ENCODE measurements at places on chromosomes 3 and 15.
A peak's percentile ranks its signal among the peaks of the same experiment; 100 is the strongest.

DNA sequence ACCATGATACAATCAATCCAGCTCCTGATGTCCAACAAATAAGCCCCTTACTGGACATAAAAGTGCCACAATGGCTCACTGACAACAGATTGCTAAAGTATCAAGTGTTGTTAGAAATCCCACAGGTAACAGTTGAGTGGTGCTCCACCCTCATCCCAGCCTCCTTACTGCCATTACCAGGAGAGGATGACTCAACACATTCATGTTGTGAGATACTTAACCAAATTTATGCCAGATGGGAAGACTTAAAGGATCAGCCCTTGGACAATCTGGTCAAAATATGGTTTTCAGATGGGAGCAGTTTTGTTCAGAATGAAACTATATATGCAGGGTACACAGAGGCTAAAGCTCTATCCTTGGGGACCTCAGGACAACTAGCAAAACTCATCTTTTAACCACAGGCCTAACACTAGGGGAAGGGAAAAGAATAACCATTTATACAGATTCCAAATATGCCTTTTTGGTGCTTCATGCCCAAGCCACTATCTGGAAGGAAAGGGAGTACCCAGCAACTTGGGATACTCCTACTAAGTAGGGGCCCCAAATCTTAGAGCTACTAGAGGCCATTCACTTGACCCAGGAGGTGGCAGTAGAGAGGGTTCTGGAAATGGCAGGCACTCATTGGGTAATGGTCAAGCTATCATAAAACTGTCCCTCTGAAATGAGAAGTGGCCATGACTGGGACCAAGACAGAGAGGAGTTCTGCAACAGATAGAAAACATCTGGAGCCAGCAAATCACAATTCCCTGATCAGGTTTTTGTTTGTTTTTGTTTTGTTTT lies 6.9 kb upstream of the ZNF662 start:
- peak; percentile 27 for DNase-seq

DNA sequence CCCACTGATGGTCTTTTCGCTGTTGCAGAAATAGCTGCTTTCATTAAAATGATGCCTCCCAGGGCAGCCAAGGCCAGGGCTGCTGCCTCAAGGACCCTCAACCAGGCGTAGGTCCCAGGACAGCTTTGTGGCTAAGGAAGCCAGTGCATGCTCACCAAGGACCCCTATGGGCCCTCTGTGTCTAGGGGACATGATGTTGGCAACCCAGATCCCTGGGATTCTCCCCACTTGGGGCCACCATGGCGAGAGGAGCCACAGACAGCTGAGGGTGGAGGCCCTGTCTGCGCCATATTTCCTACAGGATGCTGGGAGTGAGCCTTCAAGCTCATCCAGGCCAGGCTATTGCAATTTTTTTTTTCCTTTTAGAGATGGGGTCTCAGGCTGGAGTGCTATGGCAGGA lies 137.2 kb downstream of the CHSY1 start:
- no peak for DNase-seq

DNA sequence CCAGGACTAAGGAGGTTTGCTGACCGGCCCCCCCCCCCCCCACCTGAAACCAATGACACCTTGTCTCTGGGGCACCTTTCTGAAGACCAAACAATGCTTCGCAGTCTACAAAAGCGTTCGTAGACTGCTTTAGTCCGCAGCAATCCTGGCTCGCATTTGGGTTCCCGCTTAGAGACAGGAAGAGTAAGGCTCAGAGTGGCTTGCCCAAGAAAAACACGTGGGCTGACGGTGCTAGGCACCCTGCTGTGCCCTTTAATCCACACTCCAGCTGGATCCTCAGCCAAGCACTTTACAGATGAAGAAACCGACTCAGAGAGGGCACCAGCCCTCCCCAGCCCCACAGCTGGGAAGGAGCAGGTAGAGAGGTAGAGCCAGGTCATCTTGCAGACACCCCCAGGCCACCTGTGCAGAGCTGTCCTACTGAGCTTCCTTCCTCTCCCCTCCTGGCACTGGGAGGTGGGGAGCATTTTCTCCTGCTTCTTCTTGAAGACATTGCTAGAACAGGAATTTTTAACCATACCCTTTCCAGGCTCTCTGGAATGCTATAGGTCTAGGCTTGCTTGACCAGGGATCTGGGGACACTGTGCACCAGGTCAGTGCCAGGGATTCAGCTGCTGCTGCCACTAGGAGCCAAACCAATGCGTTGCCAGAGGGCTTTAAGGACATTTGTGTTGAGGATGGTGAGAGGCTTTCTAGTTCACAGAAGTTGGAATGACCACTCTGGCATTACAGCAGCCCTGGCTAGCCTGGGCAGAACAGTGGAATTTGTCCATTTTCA lies 1.0 kb upstream of the KLF15 start:
- DNase-seq = no peak

GRCh38 chr3:132569580-132569979 lies 27.5 kb upstream of the ACKR4 start:
- DNase-seq = no peak

- no peak for DNase-seq
Observed at GRCh38 chr3:73549051-73549600, 75.6 kb downstream of the PDZRN3 start.

DNA sequence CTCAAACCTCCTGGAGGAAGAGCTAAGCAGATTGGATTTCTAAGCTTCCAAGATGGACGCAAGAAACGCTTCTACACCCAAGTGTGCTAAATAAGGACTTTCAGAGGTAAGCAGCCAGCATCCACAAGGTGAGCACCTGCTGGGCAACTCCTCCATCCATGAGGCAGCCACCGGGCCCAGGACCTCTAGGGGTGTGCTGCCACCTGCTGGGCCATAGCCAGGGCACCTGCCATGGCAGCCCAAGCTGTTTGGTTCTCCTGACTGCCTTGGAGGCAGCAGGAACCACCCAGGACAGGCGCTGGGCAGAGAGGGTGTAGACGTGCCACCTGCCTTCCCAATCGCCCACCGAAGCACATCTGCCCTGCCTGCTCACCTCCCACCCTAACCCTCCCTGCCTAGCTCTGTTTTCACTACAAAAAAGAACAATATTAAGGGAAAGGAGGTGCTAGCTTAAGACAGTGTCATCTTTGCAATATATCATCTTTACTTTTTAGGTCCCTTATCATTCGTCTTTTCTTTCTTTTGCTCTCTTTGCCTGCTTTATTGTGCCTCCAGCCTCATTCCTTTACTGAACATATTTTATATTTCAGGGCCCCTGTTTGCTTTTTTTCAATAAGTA lies 12.9 kb downstream of the C15orf62 start:
- DNase-seq = peak; percentile 65

DNA sequence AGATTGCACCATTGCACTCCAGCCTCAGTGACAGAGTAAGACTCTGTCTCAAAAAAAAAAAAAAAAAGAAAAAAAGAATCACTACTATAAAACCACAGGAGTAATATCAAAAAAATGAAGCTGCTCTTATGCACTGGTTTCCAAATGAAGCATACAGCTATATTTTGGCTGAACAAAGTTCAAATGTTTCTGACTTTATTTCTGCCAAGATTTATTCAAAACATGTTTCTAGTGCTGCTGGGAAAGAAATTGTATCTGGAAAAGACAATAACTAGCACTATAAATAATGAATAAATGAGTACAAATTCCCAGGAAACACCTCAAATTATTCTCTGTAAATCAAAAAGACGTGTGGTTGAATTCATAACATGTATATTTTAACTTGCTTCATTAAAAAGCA lies 102.5 kb upstream of the MME start:
- DNase-seq = no peak

DNA sequence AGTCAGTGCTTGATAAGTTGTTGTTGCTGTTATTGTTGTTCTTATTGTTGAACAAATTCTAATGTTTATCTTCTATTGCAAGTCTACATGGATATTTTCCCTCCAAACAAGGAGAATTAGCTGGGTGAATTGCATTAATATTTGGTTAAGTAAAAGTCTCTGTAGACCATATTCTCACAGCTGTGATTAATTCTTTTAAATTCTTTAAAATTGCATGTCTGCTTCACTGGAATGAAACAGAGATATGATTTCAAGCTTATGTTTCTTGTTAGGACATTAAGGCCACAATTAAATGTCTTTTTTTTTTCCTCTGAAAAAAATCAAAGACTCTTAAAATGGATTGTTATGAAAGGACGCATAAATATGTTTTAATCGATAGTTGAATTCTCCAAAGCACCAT lies 153.4 kb downstream of the EBLN2 start:
- DNase-seq = no peak

GRCh38 chr3:71361334-71361890 lies 222.1 kb downstream of the FOXP1 start:
- no peak for DNase-seq

DNA sequence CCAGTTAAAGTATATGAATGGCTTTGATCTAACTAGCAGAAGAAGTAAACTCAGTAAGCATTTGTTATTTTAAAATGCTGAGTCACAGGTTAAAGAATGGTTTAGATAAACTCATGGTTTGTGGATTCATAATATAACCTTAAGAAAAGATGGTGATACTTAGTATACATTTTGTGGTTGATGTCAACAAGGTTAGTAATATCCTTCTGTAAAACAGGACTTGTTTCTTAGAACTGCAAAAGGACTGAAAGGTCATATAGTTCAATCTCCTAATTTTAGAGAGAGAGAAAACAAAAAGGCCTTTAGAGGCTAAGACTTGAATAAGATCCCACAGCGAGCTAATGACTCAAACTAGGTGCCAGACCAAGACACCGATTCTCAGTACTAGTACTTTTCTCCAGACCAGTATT lies 50.0 kb downstream of the STRIT1 start:
- no peak for DNase-seq

DNA sequence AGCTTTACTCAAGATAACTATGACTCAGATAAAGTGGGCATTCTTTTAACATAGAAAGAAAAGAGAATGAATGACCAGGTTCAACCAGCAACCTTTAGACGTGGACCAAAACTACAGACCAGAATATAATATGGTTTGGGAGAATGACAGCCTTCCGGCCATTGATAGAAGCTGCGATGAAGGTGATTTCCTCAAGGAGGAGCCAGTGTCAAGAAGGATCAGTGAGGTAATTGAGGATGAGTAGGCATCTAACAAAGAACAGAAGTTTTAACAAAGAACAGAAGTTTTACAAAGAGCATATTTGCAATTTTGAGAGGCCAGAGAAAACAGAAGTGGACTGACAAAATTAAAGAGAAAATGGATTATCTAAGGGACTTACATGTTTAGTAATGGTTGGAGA lies 289.0 kb upstream of the AGTR1 start:
- DNase-seq = no peak

DNA sequence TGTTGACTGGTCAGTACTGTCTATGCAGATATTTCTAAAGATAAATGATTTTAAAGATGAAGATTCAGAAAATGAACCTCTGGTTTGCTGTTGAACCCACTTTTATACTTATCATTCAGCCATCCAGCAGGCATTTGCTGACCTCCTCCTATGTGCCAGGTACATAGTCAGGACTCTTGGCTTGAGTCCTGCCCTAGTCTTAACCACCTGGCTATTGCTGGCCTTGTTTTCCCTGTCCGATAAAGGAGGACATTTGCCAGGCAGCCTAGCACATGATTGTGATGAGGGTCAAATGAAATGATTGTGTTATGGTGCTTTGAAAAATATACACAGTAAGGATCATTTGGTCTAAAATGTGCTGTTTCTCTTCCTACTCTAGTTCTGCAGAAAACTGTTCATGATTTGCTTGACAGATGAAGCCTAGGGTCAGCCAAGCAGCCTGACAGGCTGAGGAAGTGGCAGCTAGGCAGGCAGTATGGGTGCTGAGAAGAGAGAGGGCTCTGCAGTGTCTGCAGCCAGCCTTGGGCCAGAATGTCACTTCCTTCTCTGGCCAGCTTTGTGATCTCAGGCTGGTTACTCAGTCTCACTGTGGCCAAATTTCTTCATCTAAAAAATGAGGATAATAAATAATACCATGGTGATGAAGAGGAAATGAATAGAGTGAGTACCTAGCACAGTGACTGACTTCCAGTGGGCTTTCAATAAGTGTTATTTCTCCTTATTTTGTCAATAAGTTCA lies 13.8 kb downstream of the EXOSC7 start:
- DNase-seq = no peak

- no peak for DNase-seq
Observed at GRCh38 chr15:100075229-100075628, 266.5 kb downstream of the ADAMTS17 start.

DNA sequence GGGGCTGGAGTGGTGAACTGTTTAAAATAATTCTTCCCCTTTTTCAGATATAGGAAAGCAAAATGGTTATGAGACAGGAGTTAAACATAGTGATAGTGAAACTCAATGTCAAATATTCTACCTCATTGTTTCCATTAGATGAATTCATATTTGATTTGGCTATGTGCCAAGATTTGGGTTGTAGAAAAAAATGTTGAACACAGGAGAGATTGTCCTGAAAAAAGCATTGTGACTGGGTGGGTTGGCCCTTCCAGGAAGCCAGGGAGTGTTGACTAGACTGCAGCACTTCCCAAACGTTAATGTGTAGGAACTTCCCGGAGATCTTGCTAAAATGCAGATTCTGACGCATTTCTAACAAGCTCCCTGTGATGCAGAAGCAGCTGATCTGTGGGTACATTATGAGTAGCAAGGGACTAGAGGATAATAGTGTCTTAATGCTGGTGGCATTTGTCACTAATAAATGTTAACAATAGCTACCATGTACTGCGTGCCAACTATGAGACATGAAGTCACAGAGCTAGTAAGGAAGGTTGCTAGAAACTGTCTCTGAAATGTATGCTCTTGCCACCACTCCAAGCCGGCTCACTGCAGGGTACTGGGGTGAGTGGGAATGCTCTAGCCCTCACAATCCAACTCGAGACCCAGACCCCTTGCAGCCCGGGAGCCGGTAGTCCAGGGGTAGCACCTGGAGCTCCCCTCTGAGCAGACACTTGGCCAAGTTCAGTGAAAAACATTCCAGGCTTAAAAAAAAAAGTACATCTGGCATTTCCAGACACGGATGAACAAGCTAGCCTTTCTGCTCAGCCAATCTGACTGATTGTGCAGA lies 120.6 kb downstream of the CD47 start:
- DNase-seq = peak; percentile 63

DNA sequence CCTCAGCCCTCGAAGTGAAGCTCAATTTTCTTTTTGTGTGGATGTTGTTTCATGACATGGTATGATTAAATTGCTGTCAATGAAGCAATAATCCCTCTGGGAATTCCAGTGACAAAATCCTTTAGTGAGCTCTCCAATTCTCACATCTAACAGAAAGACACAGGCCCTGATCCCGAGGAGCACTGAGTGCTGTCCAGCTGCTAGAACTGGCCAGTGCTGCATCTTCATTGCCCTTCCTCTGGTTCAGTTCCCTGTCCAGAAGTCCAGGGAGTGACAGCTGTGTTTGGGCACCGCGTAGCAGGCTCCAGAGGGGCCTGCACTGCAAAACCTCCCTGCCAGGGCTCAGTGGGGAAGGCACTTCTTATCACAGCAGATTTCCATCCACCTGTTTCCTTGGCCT lies 516.8 kb upstream of the ATP11B start:
- no peak for DNase-seq

GRCh38 chr3:123343296-123344174 lies 105.4 kb downstream of the ADCY5 start:
- no peak for DNase-seq

GRCh38 chr15:63291507-63291906 lies 14.1 kb downstream of the APH1B start:
- DNase-seq = peak; percentile 39

- DNase-seq = peak; percentile 99
Observed at GRCh38 chr3:111595232-111595631, at the start of gene ZBED2. TSS of gene ZBED2 (minus strand) at chr3:111595346. CDS start at chr3:111594201, 1,145 bp downstream.
